ENCODE measurements at places on chromosomes 1 and 21. TPM values are rescaled to one million over a fixed set of nuclear protein-coding genes. Genes with fewer than 3 reads are reported as not detected.

The GPR157 gene
- 3.8 TPM for total RNA-seq

- DNase-seq: no peak
Measured at GRCh38 chr1:80050085-80050484, 1043.6 kb upstream of the ADGRL4 start.

DNA sequence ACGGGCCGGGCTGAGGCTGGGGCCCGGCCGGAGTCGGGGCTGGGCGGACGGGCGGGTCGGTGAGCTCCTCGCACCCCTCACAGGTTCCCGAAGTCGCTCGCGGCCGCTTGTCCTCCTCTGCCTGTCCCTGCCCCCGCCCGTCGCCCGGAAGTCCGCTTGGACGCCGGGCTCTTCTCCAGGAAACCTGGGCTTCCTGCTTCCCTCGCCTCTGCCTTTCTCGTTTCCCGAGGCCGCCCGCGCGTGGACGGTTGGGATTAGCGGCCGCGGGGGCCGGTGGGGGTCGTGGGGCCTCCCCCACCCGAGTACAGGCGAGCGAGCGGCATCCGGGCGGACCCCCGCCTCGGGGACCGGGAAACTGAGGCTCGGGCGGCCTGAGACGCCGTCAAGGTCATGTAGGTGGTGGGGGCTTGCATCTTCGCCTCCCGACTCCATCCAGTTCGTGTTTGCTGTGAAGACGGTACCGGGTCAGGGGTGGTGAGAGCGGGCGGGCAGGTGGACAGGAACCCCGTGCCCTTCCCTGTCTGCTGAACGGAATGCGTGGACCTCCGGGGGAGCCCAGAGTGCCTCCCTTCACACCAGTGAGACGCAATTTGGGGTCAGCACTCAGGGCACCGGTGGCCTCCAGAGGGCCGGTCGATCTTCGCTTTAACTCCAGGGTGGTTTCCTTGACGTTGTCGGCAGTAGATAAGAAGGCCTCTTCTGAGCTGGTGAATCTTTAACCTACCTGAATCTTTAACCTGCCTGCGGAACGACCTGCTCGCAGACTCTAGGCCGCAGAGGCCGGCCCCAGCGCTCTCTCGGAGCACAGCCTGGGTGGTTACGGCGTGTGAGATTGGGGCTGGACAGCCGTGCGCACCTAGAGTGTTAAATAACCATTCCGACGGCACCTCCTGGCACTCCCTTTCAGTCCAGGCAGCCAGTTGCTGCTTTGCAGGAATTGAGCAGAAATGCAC is 686 bp downstream of the ARF1 start:
- DNase-seq: no peak

GRCh38 chr1:150976879-150977694 is 2.5 kb upstream of the CERS2 start:
- DNase-seq: peak; percentile 26

- no peak for DNase-seq
Measured at GRCh38 chr21:37341254-37341960, 25.2 kb upstream of the DYRK1A start.

DNA sequence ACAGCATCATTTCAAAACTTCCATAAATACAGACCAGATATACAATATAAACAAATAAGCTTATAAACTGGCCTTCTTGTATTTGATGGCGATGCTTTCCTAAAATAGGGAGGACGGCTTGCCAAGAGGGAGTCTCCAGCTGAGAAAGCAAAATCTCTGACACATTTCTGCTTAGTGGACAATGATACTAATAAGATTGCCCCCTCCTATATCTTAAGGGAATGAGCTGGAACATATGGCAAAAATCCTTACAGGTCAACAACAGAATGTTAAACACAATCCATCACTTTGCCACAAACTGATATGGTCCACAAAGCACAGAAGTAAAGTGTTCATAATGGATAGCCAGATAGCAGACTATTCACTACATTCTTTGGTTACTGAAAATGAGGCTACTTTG is 7.1 kb upstream of the GADD45A start:
- no peak for DNase-seq

Measured in pulmonary artery endothelial cell (primary cell).